Frontal cortex (tissue), 4 donors: ENCODE measurements at places on chromosomes 2 and 18. TPM values are rescaled to one million over a fixed set of nuclear protein-coding genes. Genes with fewer than 3 reads are reported as not detected.

DNA sequence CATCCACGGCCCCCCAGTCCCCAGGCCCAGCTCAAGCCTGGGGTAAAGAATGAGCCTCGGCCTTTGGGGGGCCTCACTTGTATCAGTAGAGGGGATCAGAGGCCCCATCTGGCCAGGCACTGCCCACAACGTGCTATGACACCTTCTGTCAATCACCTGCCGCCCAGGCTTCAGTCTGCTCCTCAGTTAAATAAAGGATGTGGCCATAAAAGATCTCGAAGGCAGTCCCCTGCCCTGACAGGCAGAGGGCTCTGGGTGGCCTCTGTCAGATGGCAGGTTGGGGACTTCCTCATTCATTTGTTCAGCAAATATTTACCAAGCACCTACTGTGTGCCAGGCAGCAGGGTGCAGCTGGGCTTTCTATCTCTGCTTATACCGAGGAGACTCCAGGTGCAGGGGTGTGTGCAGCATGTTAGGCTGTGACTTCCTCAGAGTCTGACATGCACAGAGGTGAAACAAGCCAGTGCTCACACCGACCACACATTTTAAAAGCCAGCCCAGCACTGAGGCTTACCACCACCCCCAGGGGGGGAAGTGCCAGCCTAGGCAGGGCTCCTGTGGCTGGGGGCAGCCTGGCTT lies 166.4 kb downstream of the GALNT1 start:
- DNase-seq, result no peak

GRCh38 chr18:7711495-7711894 lies 144.4 kb downstream of the PTPRM start:
- DNase-seq, result no peak

The PLB1 gene
- total RNA-seq, result 1.2 TPM

DNA sequence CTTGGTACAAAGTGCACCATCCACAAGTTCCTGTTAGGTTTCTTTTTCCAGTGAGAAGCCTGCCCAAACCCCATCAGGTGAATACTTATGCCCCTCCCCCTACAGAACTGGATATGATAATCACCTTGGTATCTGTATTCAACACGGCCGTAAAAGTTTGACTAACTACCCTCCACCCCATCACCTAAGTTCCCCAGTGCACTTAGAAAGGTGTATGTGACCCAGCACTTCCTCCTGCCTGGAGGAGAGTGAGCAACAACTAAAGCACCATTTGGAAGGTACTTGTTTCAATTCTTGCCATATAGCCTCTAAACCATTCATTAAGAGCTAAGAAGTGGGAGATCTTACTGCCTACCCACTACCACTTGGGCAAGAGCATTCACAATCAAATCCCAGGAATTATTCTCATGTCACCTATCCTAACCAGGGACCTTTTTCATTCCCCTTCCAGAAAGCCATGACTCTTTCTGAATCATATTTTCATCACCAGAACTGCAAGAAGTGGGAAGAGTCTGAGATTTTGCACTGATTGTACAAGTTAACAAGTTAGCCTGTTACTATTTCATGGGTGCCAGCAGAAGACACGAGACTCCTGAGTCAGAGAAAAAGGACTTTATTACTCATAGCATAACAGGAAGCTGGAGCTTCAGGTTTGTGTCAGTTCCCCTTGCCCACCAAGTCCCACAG lies 53.5 kb upstream of the NDUFV2 start:
- DNase-seq, result no peak

GRCh38 chr18:28816155-28816554 lies 639.2 kb upstream of the CDH2 start:
- DNase-seq, result no peak

The KCNG3 gene
- 1.2 TPM for total RNA-seq
